ENCODE measurements at places on chromosomes 6 and 20.

DNA sequence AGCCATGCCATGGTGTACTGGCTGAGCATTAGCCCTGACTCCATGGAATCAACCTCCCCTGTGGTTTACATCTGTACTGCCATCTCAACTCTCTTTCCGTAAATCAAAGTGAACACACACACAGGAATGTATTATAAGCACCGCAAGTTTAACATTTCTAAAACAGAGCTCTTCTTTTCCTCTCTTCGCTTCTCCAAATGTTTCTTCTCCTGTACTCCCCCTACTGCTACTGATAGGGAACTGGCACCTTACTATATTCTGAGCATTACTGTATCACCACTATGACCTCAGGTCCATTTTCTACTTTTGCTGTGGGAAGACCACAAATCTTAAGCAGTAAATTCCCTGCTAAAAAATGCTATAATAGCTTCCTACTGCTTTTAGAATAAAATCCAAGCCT is 101.2 kb downstream of the NUS1 start:
- DNase-seq, result no peak

- DNase-seq, result peak; percentile 60
Measured at GRCh38 chr20:51800060-51800871, 2.1 kb downstream of the SALL4 start.

DNA sequence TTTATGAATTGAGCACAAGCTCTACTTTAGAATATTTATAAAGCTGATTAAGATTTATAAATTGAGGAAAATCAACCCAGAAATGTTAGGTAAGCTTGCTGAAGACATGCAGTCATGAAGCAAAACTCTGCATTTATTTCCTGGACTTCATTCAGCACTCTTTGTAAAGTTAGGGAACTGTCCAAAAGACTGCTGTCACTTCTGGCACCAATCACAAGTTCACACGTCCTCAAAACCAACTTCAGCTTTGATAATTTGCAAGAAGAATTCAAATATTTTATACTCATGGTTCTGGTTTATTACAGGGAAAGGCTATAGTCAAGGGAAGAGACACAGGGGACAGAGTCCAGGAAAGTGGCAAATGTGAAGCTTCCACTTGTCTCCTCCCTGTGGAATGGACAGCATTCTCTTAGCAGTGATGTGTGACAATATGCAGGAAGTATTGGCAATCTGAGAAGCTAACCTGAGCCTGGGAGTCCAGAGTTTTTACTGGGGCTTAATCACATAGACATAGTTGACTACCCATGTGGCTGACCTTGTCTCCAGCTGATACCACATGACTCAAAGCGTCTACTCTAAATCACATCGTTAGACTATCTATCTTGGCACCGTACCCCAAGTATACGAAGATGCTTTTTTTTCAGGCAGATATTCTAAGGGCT is 85.4 kb downstream of the PPP1R14C start:
- DNase-seq, result no peak

GRCh38 chr6:27770724-27771123 is 141.5 kb downstream of the OR2B2 start:
- DNase-seq, result no peak

GRCh38 chr20:51720854-51721253 is 47.3 kb downstream of the ATP9A start:
- no peak for DNase-seq

GRCh38 chr6:106158816-106159215 is 72.7 kb downstream of the PRDM1 start:
- DNase-seq, result no peak

GRCh38 chr20:50920997-50921396 is 10.2 kb downstream of the ADNP start:
- DNase-seq, result no peak

GRCh38 chr20:63979557-63980316 is at the start of gene SAMD10:
TSS of gene SAMD10 (minus strand) at chr20:63979642. CDS start at chr20:63979467, 175 bp downstream.
- DNase-seq, result peak; percentile 63

DNA sequence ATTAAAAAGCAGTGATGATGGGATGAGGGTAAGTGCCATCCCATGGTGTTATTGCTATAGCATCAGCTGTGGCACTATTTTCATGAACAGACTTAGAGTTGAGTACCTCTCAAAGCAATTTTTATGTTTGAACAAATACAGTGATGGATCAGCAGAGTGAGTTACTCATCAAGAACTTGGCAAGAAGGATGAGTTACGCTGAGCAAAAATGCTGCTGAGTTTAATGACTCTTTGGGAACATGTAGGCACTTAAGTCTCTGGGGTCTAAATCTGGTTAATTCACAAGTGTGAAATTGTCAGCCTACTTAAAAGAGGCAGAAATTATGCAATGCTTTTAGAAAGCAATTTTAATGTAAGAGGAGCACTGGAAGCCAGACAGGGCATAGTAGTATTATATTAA is 78.5 kb upstream of the AHI1 start:
- DNase-seq, result no peak

GRCh38 chr20:51579137-51579536 is 36.6 kb upstream of the NFATC2 start:
- DNase-seq, result no peak

DNA sequence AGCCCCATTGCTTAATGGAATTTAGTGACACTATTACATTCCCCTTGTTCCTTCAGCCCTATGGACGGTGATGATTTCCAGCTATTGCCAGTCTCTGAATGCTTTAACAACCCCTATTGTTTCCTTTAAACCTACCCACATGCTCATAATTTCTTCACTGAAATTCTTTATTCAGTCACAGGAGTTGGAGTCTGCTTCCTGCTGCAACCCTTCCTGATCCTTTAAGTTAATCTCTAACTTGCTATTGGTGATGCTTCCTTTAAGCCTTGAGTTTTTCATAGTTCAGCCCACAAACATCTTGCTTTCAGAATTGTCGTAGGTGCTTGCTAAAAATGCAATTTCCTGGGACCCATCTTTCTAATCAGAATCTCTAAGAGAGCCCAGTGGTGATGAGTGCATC is 66.3 kb upstream of the TNFAIP3 start:
- no peak for DNase-seq

DNA sequence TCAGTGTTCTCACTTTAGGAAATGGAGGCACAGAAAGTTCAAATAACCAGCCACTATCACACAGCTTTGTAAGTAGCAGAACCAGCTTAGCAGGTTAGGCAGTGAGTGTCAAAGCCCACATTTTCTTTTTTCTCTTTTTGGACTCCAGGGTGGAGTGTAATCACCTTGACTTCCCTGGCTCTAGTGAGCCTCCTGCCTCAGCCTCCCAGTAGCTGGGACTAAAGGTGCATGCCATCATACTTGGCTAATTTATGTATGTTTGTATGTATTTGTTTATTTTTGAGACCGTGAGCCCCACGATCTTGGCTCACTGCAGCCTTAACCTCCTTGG is 7.8 kb upstream of the NCOA3 start:
- no peak for DNase-seq

GRCh38 chr6:165511807-165512206 is 151.2 kb downstream of the PDE10A start:
- DNase-seq, result no peak

- no peak for DNase-seq
Measured at GRCh38 chr6:5199283-5199682, 61.5 kb downstream of the LYRM4 start.

GRCh38 chr20:609371-609964 is 641 bp downstream of the TCF15 start:
- no peak for DNase-seq

DNA sequence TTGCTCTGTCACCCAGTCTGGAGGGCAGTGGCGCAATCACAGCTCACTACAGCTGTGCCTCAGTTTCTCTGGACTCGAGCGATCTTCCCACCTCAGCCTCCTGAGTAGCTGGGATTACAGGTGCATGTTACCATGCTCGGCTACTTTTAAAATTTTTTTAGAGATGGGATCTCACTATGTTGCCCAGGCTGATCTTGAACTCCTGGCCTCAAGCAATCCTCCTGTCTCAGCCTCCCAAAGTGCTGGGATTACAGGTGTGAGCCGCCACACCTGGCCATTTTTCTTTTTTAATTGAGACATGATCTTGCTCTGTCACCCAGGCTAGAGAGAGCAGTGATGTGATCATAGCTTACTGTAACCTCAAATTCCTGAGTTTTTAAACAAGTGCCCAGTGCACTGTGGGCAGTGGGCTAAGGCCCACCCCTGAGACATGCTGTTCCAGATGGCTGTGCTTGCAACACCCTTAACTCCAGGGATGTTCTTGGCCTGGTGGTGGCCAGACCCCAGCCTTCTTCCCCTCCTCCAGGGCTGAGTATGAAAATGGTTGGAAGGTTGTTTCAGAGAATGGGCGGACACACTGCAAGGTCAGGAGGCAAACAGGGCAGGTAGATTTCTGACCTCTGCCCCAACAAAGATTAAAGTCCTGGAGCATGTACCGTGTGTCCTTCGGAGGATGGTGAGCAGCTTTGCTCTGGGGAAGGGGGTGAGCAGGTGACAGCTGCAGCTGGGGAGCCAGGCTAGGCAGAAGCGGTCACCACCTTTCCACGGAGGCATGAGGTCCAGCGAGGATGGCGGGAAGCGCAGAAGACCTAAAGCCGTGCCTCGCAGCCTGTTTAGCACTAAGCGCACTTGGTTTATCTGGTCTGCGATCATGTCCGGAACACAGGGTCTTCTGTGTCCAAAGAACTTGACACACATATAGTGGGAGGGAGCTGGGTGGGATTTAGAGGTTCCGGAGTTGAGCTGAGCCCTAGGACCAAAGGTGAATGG is 1.4 kb upstream of the FAM83C start:
- no peak for DNase-seq

DNA sequence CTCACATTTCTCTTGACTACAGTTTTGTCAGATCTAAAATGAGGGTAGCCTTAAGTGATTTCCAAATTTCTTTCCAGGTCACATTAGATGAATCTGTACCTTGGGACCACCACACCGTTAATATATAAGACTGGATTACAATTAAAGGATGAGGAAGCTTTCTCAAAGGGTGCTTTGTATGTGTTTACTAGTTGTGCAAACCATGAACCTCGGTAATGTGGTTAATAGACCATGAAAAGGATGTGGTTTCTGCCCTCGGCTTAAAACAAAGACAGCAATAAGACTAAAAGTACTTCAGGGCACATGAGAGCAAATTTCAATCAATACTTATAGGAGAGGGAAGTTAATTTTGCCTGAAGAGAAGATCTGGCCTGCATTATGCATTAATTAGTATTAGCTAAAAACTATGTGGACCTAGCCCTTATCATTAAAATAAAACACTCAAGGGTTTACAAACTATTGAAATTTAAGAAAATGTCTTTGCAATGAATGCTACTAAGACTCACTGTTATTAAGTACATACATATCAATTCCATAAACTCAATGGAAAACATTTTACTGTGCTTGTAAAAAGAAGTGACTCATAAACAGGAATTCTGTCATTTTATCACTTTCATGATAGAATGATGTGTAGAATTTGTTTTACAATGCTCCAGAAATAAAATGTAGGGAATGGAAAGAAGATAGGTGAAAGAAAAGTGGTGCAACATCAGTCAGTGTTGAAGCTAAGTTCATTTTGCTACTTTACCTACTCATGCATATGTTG is 936 bp upstream of the TMX4 start:
- DNase-seq, result peak; percentile 63

- no peak for DNase-seq
Measured at GRCh38 chr6:11722805-11723631, 55.6 kb downstream of the ADTRP start.

DNA sequence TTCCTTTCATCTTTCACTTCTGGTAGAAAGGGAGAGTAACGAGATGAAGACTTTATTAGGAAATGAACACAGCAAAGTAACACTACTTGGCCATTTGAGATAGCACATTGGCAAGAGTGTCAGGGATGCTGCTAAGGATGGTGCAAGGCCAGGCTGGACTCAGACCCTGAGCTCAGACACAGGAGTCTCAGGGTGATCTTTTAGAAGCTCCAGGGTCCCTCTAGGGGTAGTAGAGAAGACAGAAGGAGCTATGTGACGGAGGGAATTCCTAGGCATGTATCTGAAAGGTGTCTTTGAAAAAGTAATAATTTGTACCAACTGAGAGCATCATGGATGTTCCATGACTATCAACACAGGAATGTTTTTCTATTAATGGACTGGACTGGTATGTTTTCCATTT is 436.5 kb downstream of the DHX35 start:
- no peak for DNase-seq

DNA sequence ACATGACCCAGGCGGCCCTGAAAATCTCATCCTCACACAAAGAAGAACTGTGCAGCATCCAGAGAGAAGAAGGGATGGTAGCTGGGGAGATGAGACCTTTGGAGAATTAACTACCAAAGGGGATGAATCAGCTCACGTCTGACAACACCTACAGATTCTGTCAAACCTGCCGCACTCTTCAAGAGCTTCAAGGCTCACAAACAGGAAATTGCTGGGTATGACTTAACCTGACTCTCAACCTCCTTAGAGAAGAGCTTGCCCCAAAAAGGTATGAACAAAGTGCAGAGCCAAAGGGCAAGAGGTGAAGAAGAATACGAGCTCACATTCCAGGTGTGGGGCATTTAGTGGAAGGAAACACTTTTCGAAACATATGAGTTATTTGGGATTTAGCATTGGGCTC is 139.8 kb downstream of the BACH2 start:
- DNase-seq, result peak; percentile 29

DNA sequence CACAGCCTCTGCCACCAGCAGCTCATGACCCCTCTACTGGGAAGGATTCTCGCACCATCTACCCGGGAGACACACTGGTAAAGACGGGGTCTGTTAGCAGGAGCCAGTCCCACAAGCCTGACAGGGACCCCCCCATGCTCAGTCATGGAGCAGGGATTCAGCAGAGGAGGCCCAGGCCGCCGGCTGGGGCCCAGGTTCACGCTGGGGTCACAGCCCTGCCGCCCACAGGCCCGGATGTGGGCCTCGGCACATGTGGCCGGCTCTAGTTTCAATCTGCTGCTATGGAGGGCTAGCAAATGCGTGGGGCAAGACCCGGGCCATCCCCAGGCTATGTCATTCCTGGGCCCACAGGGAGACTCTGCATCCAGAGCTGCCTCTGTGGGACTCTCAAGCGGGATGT is 25.1 kb downstream of the PXDC1 start:
- no peak for DNase-seq

Data from CD4-positive, alpha-beta T cell treated with Interleukin-1 beta for 1 hour (primary cell).